ENCODE measurements at places on chromosomes 16 and 17.

DNA sequence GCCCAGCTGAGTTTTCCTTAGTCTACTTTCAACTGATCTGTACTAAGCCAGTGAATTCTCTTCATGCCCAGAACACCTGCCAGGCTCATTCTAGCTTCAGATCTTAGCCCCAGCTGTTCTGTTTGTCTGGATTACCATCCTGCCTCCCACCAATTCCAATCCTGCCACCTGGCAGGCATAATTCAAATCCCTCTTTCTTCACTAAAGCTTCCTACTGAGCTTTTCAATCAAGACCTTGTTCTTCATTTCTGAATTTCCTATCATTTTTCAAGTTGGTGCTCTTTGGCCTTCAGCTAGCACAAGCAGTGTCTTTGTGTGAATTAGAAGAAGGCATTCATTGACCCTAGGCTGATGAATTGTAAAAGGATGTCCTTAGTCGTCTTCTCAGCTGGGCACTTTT lies 357.6 kb downstream of the UTP18 start:
- no peak for DNase-seq

- no peak for DNase-seq
Observed at GRCh38 chr17:63930951-63931575, 1.1 kb downstream of the CD79B start.

DNA sequence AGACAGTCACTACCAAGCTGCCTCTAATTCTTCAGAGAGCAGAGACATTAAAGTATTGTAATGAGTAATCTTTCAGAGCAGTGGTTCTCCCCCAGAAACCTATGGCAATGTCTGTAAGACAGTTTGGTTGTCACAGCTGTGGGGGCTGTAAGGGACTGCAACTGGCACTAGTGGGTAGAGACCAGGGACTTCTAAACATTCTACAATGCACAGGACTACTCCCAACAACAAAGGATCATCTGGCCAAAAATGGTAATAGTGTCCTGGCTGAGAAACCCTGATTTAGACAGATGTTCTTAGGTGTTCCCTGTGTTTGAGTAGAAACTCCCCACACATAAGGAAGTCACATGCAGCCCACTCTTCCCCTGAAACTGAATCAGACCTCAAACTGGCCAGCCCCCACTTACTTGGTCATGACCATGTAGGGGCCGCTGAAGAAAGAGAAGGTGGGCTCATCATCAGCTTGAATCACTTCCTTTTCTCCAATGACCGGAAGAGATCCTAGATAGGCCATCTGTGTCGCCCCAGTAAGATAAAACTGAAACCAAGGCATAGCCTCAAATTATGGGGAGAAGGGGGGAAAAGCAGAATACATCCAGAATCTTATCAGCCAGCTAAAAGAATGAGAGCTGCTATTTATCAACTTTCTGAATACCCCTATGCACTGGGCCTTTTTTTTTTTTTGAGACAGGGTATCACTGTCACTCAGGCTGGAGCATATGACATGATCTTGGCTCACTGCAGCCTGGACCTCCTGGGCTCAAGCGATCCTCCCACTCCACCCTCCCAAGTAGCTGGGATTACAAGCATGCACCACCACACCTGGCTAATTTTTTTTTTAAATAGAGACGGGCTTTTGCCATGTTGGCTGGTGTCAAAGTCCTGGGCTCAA lies 75.8 kb downstream of the TEX14 start:
- no peak for DNase-seq

DNA sequence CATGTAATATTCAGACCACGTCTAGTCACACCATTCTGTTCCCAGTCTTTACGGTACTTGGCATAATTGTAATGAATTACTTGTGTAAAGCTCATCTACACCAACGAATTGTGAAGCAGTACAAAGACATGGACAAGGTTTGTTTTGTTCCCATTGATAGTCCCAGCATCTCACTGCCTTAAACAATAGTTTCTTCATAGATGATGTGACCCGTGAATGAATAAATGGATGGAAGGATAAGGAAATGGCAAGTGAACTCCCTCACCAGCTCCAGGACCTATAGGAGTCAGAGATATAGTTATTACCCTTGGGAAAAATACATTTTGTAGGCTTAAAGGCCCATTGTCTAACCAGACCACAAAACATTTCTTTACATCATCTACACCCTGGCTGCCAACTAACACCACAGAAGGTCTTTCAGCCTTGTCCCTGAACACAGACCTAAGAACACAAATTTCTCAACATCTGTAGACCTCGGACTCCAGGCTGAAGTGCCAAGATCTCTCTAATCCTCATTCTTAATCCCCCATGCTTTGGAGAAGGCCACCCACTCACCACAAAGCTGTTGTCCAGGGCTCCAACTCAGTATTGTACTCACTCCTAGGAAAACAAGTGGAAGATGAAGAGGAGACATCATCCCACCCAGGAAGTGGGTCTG lies 38.2 kb downstream of the MAF start:
- DNase-seq = no peak

GRCh38 chr17:49977463-49978389 lies 8.7 kb downstream of the DLX4 start:
- no peak for DNase-seq

DNA sequence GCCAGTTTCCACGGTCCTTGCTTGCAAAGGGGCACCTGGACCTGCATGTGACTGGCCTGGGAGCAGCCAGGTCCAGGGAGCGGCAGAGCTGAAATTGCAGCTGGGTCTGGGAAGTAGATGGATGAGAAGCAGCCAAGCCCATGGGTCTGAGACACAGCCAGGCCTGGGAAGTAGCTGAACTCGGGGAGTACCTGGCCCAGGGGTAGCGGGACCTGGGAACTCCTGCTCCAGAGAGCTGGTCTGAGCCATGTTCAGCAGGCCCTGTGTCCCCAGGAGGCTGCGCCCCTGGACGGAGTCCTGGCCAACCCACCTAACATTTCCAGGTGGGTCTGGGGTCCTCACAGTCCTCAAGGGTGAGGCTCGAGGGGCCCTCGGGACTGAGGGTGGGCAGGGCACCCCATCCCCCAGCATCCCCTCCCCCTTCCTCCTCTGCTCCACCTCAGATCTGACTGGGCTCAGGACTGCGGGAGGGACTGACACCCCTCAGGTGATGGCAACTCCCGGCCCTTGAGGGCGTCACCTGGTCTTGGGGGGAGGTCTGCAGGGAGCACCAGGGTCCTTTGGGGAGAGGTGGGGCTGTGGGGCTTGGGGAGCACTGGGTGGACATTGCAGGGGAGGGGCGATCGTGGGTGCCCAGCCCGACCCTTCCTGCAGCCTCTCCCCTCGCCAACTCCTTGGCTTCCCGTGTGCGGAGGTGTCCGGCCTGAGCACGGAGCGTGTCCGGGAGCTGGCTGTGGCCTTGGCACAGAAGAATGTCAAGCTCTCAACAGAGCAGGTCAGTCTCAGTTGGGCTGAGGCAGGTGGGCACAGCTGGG lies 3.0 kb downstream of the MSLN start:
- DNase-seq = no peak

DNA sequence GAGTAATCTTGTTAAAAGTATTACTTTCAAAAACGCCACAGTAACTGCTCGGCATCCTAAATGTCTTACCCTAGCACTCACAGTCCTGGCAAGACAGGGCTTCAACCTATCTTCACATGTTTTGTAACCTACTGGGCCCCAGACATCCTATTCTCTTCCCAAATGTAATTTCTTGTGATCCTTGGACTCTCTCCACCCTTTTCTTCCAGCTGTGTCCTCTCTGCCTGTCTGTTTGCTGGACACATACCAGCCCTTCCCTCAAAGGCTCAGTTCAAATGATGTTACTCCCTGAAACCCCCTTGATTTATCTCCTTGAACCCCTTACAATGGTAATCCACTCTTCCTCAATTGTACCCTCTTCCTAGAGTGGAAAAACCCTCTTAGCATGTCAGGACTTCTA lies 60.1 kb upstream of the CNEP1R1 start:
- no peak for DNase-seq

GRCh38 chr16:49852279-49852678 lies 3.6 kb downstream of the ZNF423 start:
- no peak for DNase-seq

- DNase-seq = no peak
Observed at GRCh38 chr17:7782240-7782639, 51.8 kb upstream of the KDM6B start.

DNA sequence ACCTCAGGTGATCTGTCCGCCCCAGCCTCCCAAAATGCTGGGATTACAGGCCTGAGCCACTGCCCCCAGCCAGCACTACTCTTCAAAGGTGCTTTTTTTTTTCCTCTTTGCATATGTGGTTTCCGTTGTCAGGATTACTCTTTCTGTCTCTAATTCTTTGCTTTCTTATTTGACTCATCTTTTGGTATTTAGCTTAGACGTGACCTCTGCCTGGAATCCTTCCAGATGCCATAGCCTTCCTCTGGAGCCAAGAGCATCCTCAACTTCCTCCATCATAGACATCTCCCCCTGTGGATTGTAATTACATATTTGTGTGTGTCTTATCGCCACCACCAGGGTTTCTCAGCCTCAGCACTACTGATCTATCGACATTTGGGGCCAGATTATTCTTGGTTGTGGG lies 84.4 kb upstream of the XYLT1 start:
- no peak for DNase-seq

DNA sequence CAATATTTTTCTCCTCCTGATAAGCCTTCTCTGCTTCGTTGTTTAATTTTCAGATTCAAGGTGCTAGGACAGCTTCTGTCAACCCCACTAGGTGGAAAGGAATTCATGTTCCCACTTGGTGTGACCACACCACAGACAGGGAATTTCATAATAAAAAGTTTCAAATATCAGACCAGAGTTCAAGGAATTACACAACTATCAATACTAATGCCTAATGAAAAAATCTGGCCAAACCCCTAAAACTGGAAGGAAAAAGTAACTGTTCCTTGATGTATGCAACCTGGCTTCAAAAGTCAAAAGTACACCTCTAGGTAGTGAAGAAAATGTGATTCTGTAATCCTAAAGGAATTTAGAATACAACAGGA lies 87.8 kb upstream of the CORO6 start:
- DNase-seq = no peak

GRCh38 chr16:58487566-58488351 lies 12.2 kb upstream of the NDRG4 start:
- DNase-seq = peak; percentile 79

DNA sequence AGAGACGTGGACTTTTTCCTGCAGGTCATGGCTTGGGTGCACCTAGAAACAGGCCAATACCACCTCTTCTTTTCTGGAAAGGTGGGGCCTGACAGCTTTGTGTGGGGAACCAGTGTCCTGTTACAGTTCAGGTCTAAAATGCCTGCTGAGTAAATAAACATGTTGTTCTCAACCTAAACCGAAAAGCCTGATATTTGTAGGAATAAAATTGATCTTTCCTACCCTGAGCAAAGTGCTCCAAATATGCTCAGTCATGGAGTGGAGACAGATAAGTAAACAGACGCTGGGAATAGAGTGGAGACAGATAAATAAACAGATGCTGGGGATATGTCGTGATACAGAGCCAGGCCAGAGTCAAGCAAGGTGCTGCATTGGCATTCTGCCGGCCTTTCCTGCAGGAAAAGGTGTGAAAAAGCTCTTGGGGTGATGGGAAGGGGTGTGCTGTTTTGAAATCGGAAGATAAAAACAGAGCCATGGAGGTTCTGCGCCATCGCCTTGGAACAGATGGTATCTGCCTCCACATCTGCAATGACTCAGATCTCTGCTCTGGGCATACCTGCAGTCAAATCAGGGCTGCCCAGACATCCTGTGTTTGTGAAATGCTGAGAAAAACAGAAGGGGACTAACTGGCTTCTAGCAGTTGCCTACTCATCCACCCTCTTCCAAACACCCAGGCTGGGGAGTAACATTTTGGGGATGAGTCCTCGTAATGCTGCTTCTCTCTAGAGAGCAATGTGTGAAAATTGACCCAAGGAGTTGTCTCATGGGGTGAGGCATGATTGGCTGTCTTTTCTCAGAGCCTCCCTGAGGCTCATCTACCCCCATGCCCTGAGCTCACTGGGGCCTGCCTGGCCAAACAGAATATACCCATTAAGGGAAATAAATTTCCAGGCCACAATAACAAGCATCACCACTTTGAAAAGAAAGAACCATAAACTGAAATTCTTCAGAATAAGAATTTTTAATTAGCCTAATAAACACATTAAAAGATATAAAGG lies 16.8 kb upstream of the TRPV2 start:
- DNase-seq = no peak

GRCh38 chr16:86362155-86362849 lies 148.0 kb upstream of the FOXF1 start:
- no peak for DNase-seq

- no peak for DNase-seq
Observed at GRCh38 chr16:65480281-65481091, 358.6 kb upstream of the CDH11 start.

DNA sequence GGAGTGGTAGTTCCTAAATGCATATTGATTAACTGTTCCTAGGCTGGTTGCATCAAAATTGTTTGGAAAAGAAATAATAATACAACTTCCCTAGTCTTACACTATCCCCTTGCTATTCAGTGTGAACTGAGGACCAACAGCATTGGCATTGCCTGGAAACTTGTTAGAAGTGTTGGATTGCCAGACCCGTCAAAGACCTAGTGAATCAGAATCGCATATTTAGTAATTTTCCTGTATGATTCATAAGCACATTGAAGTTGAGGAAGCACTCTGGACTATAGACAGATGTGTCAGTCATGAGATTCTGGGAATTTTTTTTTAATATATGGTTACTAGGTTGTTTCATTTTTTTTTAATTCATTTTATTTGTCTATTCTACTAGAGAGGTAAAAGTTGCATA lies 34.7 kb upstream of the KCNJ16 start:
- DNase-seq = no peak

- DNase-seq = no peak
Observed at GRCh38 chr17:40699371-40699770, 4.2 kb downstream of the KRT24 start.

DNA sequence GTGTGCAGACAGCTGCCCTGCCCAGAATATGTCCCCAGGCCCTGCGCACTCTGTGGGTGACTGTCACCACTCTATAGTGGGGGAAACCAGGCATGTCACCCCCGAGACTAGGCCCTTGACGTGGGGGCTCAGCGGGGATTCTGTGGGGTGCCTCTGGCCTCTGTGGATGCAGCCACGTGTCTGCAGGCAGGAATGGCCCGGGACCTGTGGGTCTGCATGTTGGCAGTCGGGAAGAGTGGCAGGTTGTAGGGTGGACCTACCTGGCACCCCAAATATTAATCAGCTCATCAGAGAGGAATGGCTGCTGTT lies 954 bp downstream of the IL32 start:
- DNase-seq = no peak

- DNase-seq = no peak
Observed at GRCh38 chr16:48323783-48324775, 61.1 kb downstream of the SIAH1 start.
